Stimulated activated CD4-positive, alpha-beta T cell treated with anti-CD3 and anti-CD28 coated beads, Interleukin-15, amount 100 ng/mL, for 24 hours (primary cell): ENCODE measurements at places on chromosomes 5 and 9.

DNA sequence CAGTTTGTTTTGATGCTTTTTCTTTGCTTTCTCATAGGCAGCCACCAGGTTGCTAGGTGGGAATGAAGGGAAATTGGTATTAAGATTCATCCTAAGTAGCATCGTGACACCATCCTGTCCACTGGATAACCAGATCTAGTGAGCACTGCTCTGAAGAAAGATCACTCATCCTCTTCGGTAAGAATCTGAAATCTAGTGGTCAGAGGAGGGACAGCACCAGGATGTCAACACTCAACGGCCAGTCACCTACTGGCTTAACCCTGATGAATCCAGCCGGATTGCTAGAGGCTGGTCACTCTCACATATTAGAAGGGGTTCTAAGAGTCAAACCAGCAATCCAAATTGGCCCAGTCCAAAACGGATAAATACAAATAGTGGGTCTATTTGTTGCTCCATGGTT is 50.8 kb downstream of the DCP2 start:
- DNase-seq, result no peak

DNA sequence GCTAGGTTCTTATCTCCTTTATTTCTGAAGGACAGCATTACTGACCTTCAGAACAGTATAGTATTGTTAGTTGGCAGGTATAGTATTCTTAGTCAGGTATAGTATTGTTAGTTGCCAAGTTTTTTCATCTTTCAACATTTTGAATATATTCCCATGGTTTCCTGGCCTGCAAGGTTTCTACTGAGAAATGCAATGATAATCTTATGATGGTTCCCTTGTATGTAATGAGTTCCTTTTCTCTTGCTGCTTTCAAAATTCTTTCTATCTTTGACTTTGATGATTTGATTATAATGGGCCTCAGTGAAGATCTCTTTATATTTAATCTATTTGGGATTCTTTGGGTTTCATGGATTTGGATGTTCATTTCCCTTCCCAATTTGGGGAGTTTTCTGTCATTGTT is 12.4 kb upstream of the HSDL2 start:
- no peak for DNase-seq

GRCh38 chr9:132644251-132644650 is 25.5 kb downstream of the DDX31 start:
- DNase-seq, result no peak

GRCh38 chr5:30574761-30575160 is 618.7 kb upstream of the CDH6 start:
- no peak for DNase-seq

- DNase-seq, result no peak
Measured at GRCh38 chr5:68015381-68016302, 199.9 kb upstream of the PIK3R1 start.

DNA sequence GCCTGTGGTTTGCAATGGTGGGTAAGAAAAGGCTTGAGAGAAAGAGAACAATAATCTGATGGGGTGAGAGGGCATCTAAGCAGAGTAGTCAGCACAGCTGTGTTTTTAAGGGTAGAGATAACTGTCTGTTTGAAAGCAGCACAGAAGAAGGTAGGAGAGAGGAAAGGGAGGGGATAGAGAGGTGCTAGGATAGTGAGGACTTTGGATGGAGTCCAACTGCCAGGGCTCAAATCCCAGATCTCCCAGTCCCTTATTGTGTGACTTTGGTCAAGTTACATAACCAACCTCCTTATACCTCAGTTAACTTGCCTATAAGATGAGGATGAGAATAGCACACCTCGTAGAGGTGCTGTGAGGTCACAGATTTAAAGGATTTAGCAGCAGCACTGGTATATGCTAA is 55.6 kb downstream of the GPR21 start:
- no peak for DNase-seq

- DNase-seq, result no peak
Measured at GRCh38 chr9:121288673-121289025, 20.7 kb downstream of the GSN start.

GRCh38 chr5:150130493-150130922 is 25.1 kb downstream of the PDGFRB start:
- DNase-seq, result no peak

DNA sequence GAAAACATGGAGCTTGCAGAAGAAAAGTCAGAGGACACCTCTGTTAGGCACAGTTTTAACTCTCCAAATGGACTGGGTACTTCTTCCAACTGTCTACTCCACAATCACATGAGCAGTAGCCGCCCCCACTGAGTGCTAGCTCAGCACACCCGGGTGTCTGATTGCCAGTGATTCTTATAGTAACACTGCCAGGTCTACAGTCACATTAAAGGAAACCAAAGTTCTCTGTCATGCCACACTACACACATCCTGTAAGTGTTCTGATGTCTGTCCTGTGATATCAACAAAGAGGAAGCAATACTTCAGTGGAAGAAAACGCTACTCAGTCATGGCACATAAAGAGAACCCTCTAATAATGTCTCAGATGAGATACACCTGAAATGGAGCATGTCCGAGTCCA is at the start of gene HAVCR2:
Gene HAVCR2 (minus strand): TSS at position 69 of the 400 bp plus-strand sequence. CDS start 61 bp downstream, at position 8.
- DNase-seq, result peak; percentile 65

DNA sequence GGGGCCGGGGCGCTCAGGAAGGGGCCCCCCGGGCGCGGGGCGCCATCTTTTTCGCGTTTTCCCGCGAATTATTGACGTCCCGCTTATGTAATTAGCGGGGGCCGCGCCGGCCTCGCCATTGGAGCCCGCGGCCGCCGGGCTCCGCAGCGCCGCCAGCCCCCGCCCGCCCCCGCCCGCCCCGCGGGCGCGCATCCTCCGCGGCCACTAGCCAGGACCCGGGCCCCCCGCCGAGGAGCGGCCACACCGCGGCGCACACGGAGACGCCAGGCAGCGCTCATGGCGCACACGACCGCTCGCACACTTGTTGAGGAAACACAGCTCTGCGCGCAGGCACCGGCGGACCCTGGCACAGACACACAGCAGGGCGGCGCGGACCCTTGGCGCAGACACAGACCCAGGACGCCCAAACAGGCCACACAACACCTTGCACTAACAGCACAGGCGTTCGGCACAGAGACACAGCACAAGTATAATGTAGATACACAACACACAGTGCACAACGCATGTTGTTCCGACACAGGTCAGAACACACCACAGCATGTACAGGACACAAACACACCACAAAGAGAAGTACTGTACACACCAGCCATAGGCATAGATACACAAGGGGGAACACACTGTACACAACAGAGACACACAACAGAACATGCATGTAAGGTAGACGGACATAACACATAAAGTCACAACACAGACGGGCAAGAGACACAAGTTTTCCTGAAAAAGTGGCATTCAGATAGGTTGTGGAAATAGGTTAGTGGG is 467 bp upstream of the PHF19 start:
- DNase-seq, result peak; percentile 88

- DNase-seq, result no peak
Measured at GRCh38 chr5:72284559-72285423, 35.2 kb downstream of the MRPS27 start.

DNA sequence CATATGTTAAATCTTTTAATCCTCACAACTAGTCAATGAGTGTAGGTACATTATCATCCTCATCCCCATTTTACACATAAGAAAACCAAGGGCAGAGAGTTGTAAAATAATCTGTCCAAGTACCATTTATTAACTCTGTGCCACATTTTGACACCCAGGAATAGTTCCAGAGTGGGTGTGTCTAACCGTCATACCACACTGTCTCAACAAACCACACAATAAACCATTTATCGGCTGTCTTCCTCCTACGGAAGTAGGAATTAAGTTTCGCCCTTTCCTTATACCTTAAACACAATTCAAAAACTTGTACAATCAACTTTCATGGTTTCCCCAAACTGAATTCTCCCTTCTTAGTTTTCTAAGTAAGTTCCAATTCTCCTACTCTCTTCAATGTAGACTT is 11.4 kb downstream of the AP3B1 start:
- no peak for DNase-seq

DNA sequence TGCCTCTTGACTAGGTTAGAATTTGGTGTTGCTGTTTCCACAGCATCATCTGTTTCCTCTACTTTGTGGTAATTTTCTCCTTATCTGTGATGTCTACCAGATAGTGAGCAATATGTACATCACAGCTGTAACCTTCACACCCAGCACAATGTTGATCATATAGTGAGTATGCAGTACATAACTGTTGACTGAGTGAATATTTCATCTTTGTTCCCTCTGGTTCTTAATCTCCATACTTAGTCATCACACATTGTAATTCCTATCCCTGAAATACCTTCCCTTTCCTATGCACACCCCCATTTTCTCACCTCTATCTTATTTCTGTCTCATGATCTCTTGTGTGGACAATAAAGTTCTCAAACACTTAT is 115.9 kb downstream of the KIF4B start:
- no peak for DNase-seq

DNA sequence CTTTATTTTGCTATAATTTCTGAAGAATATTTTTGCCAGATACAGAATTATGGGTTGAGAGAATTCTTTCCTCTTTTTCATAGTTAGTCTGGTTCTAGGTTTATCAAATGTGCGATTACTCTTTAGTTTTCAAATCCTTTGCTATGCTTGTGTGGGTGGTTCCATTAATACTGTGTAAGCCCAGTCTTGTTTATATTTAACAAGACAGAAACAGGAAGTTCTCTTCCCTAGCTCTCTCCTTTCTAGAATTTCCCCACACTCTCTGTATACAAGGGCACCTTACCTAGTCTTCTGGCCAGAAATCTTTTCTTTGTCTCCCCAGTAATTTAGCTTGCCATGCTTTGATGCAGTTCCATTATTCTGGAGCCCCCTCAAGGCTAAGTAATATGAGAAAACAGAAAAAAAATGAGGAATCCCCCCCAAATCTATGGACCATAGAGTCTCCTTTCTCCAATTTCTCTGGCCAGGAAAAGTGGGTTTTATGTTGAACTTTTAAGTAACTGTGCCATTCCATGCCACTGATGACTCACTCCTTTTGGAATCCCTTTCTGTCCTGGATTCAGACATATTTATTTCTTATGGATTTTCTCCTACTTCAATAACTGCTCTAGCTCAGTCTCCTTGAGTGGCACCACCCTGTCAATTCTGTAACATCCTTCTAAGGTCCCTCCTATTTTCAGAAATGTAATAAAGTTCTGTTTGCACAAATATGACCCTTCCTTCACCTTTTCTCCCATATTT is 1714.1 kb downstream of the EFNA5 start:
- no peak for DNase-seq

- no peak for DNase-seq
Measured at GRCh38 chr9:131179561-131180219, 54.3 kb downstream of the NUP214 start.

DNA sequence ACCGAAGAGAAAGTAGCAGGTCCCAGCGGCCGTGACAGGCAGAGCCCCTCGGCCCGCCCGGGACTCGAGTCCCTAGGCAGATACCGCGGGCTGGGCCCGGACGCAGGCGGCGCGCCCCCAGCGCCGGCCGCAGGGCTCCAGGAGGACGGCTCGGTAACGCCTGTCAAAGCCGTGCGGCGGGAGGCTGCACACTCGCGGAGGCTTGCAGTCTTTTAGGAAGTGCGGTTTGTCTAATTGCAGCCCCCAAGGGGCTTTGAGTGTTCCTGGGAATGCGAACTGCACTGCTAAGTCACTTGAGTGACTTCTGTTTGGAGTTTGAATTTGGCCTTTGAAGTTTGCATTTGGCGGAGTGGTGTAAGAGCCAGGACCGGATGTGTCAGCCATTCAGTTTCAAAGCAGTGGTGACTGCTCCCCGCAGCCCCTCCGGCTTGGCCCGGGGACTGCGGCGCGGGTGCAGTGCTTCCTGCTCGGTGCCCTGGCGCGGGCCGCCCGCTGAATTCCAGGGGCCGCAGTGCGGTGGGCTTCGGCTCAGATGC is 1.3 kb downstream of the MAP3K1 start:
- peak; percentile 73 for DNase-seq
